ENCODE measurements at places on chromosomes 13 and 19.

DNA sequence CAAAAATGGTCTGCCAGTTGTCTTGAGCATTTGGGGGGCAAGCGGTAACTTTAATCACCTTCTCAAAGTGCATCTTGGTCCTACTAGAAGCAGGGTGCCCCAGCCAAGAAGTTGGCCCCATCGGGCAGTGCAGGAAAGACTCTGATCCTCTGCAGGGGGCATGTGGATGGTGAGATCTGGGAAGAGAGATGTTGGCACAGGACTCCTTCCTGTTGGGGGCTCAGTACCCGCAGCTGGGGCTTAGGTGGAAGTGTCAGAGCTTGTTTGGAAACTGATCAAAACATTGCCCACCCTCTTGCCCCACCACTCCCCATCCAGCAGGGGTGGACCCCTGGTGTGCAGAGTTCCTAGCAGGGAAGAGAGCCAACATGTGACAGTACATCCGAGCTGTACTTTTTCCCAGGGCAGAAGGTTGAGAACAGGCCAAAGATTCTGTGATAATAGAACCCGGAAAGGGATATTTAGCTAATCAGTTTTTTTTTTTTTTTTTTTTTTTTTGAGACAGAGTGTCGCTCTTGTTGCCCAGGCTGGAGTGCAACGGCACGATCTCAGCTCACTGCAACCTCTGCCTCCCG, 8.8 kb downstream of the RRAS start:
- DNase-seq = no peak

GRCh38 chr13:91891141-91891540, 492.7 kb downstream of the GPC5 start:
- no peak for DNase-seq

DNA sequence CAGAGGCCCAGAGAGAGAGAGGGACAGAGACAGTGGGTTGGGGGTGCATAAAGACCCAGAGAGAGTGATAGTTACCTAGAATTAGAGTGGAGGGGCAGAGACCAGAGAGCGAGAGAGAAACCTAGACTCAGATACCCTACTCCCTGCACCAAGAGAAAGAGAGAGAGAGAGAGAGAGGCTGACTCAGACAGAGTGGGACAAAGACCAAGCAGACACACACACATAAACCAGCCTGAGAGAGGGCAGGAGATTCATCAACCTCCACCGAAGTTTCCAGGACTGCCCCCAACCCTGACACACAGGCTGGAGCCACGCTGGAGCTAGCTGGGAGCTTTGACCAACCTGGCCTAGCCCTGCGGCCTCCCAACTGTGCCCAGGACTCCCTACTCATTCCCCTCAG, 12.9 kb downstream of the SYT3 start:
- DNase-seq = no peak

- DNase-seq = no peak
Measured at GRCh38 chr13:44814836-44815235, 174.4 kb downstream of the NUFIP1 start.

DNA sequence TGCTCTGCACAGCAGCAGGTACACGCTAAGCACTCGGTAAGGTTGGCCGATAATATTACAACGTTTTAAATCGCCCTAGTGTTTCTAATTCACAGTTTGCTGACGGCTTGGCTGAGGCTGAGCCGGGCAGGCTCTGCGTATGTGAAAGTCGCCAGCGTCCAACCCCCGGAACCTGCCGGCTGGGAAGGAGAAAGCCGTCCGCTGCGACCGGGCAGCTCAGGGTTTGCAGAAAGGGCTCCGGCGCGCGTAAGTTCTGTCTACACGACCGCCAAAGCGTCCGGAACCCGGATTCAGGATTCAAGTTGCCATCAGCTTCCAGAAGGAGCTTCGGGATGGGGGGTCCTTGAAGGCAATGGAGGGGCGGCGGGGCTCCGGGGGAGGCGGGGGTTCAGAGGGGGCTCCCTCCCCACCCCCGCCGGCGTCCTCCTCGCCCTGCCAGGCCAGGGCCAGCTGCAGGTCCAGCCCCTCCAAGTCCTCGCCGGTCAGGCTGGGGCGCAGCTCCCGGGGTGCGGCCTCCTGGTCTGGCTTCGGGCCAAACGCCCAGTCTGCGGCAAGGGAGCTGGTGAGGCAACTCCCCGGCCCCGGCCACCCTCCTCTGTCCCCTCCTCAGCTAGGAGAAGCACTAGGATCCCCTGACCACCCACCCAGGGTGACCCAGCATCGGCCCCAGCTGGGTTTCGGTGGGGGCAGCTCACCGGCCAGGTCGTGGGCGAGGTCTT, 575 bp downstream of the SMIM44 start:
- DNase-seq = no peak

- DNase-seq = no peak
Measured at GRCh38 chr13:31274390-31274789, 74.6 kb downstream of the B3GLCT start.

GRCh38 chr13:50617134-50617721, 226.3 kb downstream of the DLEU7 start:
- DNase-seq = no peak

- no peak for DNase-seq
Measured at GRCh38 chr13:82275644-82276043, 1606.6 kb downstream of the SLITRK1 start.

DNA sequence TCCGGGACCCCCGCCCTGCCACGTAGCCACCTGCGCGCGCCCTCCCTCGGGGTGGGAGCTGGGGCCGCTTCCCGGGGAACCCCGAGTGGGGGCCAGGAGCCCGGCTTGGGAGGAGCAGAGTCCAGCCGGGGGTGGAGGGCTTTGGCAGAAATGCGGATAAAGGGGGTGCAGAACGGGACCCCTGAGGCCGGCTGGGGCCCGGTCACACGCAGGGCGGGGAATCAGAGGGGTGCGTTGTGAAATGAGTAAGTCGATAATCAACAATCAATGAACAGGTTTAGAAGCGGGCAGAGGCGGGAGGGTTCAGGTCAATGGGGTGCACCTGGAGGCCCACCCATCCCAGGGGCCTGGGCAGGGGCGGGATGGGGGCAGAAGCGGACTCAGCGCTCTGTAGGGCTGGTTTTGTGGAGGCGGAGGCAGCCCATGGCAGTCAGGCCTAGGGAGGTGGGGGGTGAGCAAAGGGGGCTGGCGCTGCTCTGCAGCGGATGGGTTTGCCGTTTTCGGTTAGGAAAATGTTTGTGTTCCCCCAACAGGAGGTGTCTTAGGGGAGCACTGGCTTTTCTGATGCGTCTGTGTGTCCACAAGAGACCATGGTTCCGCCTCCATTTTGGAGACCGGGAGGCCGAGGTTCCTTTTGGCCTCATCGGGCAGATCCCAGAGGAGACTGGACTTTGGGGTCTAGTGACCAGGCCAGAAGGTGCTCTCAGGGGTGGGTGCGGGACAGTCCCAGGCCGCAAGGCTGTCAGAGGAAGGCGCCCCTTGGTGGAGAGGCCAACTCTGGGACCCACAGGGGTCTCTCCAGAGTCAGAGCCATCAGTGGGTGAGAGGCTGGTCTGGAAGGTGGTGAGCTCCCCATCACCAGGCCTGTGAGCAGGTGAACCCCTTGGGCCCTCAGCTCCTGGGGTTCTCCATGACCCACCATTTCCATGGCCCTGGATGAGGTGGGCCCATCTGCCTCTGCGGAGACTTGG, 683 bp upstream of the DIRAS1 start:
- no peak for DNase-seq

DNA sequence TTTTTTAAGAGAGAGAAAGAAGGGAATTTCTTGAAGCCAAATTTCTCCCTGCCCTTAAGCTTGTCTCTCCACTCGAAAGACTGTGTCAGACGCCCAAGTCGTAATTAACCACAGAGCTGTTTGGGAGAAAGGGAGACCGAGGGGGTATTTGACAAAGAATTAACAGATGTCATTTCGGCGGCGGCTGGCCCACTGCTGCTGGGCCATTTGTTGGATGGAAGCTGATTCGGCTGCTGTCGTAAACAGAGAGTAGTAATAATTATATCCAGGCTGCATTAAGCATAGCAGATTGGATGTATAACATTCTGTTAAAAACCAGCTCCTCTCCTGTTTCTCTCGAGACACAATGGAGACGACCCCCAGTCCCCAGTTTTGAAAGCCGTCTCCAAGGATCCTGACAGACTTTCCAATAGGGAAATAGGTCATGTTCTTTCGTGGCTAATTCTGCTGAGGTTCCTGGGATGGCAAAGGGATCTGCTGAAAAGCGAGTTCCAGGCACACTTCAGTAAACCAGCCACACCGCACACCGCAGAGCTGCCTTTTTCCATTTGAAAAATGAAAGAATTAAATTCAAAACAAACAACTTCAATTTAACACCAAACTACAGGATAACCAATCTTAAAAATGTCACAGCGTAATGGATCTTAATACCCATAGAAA, 71.5 kb downstream of the KCTD15 start:
- DNase-seq = no peak

DNA sequence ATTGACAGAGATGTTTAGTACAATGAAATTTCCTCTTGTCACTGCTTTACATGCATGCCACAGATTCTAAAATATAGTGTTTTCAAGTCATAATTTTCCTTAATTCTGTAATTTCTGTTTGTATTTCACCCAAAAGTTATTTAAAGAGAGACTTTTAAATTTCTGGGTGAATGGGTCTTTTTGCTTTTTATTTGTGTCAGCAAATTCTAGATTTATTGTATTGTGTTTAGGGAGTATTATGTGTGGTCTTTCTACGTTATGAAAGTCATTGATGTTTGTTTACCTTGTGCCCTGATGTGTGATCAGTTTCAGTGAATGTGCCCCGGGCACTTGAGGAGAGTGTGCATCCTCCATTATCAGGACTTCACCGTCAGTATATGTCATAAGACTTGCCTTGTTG, 92.7 kb downstream of the SGCG start:
- no peak for DNase-seq

- DNase-seq = no peak
Measured at GRCh38 chr19:4517451-4518057, 732 bp downstream of the PLIN4 start.

DNA sequence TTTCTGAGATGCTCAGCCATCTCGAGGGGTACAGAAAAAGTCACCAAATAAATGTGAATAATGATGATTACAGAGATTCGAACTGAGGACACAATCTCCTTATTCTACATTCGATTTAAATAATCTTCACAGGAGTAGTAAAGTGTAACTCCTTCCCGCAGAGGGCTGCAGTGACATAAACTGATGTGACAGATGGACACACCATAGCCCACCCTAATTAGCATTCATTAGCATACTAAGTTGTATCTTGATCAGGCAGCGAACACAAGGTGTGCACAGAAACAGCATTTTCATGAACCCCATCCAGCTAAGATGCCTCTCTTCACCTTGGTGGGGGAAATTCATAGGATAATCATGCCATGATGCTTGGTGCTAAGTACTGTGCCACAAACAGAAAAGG, 83.0 kb downstream of the TNFSF11 start:
- no peak for DNase-seq

DNA sequence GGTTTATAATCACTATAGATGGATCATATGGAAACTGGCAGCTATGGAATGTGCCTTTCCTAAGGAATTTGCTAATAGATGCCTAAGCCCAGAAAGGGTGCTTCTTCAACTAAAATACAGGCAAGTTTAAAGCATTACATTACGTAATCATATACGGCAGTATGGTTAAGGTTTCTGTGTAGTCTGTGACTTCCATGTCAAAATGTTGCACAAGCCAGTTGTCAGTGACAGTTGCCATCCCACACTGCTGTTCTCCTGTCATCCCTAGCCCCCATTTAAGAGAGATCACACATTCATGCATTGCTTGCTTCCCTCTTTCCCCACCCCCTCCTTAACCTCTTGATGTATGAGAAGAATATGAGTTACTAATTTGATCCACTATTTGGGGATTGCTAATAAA, 47.3 kb downstream of the BRCA2 start:
- DNase-seq = no peak

DNA sequence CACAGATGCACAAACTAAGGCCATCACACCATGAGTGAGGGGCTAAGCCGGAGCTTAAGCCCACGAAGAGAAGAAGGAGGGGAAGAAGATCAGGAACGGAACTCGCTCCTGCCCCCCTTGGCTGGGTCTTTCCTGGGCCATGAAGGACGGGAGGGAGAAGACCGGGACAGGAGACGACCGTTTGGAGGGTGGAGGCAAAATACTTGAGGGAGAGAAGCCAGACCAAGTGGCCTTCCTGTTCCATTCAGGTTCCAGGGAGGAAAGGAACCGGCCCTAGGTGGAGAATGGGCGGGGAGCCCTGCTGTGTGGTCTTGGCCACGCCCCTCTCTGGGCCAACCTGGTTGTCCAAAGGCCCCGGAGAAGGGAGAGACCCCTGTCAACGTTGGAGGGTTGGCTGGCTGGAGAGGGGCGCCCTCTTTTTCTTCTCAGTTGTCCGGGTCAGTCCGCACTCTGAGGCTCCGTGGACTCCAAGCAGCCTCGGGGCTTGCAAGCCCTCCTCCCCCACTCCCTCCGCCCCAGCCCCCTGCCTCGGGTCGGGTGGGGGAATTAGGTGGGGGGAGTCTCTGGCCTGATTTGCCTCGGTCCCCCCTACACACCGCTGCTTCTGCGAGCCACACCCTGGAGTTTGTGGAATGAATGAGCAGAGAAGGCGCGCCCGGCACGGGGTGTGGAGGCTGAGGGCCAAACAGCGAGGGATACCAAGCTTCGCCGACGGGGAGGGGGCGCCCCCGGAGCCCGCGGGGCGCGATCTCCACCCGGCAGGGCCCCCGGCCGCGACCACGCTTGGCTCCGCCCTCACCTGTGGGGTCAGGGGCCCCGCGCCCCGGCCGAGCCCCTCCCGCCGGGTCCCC, 757 bp downstream of the FBN3 start:
- DNase-seq = no peak

- no peak for DNase-seq
Measured at GRCh38 chr19:39060171-39060570, 24.0 kb upstream of the ACP7 start.

GRCh38 chr19:29545866-29546582, 20.2 kb downstream of the VSTM2B start:
- no peak for DNase-seq

DNA sequence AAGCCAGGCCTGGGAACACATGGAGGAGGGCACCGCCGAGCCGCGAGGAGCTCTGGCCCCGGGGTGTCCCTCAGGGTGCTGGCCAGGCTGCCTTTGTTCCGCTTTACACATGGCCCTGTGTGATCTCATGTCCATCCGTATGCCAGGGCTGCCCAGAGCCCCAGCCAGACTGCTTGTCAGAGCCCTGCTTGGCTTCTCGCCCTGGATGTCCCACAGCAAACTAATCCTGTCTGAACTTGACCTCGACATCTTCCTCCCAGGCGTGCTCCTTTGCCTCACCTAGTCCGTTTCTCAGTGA, 14.3 kb downstream of the BCKDHA start:
- DNase-seq = no peak

- no peak for DNase-seq
Measured at GRCh38 chr19:50790396-50790795, at the start of gene ACP4. TSS of gene ACP4 (plus strand) at chr19:50790415. CDS start at chr19:50790415, 0 bp downstream.

DNA sequence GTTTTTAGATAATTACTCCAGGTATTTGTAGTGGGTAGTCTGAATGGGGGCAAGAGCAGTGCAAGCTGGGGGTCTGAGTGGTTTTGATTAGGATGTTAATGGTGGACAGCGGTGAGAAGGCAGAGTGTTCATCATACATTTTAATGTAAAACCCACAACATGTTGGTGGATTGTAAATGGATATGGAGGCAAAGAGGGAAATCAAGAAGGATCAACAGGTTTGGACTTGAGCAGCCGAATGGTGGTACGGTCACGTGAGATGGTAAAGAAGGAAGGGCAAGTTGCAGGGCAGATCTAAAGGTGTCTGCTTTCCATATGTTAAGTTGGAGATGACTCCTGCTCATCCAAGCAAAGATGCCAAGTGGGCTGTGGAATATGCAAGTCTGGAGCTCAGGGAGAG, 9.5 kb downstream of the ZNF30 start:
- DNase-seq = no peak

All from central memory CD4-positive, alpha-beta T cell (primary cell).